ENCODE measurements at places on chromosomes 4 and X. TPM values are rescaled to one million over a fixed set of nuclear protein-coding genes. Genes with fewer than 3 reads are reported as not detected.

The ARMCX1 gene
- 0.08 TPM for total RNA-seq

The SMIM10L2A gene
- 0.60 TPM for total RNA-seq

The PRRG3 gene
- total RNA-seq: not detected

The HAND2 gene
- total RNA-seq: not detected

The CT55 gene
- not detected for total RNA-seq

Data from activated CD4-positive, alpha-beta T cell treated with anti-CD3 and anti-CD28 coated beads, Interleukin-2, amount 10 ng/mL, durations not matched to agents 7 days and 5 days (primary cell).